ENCODE measurements at places on chromosomes 13 and 19.

DNA sequence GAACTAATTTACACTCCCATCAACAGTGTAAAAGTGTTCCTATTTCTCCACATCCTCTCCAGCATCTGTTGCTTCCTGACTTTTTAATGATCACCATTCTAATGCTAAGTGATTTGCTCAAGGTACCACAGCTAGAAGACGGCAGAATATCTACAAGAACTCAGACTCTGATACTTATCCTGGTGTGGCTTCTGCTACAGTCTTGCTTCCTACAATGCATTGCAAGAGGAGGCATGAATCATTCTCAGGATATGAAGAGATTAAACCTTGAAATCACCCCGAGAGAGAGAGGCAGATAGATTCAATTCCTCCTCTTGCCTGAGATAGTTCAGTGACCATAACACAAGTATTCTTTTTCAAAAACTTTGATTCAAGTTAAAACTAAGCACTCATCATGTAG is 306.4 kb downstream of the TBC1D4 start:
- H3K4me1 ChIP-seq: no peaks in the 10 kb centered on the region
- H3K27ac ChIP-seq: no peak overlapping the region
- H3K4me3 ChIP-seq: no peak overlapping the region
- H3K27me3 ChIP-seq: no peaks in the 10 kb centered on the region
- H3K36me3 ChIP-seq: no peaks in the 10 kb centered on the region

DNA sequence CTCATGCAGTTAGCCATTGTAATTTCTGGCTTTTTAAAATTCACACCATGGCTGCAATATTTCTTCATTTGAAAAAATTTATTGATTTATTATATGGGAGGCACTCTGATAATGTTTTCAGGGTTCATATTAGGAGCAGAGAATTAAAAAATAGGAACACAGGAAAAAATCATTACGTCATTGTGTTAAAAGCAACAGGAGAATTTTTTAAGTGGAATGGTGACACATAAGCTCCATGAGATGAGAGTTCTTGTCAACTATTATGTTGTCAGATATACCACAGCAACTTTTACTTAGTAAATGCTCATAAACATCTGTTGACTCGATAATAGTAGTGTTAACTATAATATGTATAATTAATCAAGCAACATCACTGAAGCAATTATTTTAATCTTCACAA is 400.1 kb downstream of the TDRD3 start:
- H3K36me3 ChIP-seq: no peaks in the 10 kb centered on the region
- no peaks in the 10 kb centered on the region for H3K4me1 ChIP-seq
- no peak overlapping the region for H3K4me3 ChIP-seq
- no peaks in the 10 kb centered on the region for H3K27me3 ChIP-seq
- H3K27ac ChIP-seq: no peak overlapping the region

GRCh38 chr13:48954081-48954480 is 21.6 kb upstream of the FNDC3A start:
- H3K27ac ChIP-seq: no peak overlapping the region
- H3K27me3 ChIP-seq: no peaks in the 10 kb centered on the region
- H3K4me3 ChIP-seq: no peak overlapping the region
- H3K36me3 ChIP-seq: no peaks in the 10 kb centered on the region
- no peak for DNase-seq
- peaks cover 20% of the 10 kb centered on the region for H3K4me1 ChIP-seq

DNA sequence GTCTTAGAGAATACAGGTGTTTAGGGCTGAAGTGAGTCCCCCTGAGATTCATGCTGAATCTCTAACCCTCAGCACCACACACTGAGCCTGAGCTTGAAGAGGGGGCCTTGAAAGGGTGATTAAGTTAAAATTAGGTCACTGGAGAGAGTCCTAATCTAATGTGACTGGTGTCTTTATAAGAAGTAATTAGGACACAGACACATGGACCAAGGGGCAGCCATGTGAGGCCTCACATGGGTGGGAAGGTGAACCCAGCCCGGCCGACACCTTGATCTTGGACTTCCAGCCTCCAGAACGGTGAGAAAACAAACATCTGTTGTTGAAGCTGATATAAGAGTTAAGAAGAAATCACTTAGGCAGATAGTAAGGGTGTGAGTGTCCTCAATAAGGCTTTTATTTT is 7.1 kb upstream of the RAB20 start:
- H3K27ac ChIP-seq: no peak overlapping the region
- no peaks in the 10 kb centered on the region for H3K27me3 ChIP-seq
- H3K36me3 ChIP-seq: peaks cover 6% of the 10 kb centered on the region
- H3K4me3 ChIP-seq: no peak overlapping the region
- no peak for DNase-seq
- H3K4me1 ChIP-seq: no peaks in the 10 kb centered on the region

Measured in tibial nerve (tissue), 4 donors.